HFFc6 (cell line): ENCODE measurements at places on chromosomes 5 and 9.

- DNase-seq, result peak; percentile 74
Measured at GRCh38 chr5:38809388-38810359, 36.1 kb upstream of the OSMR start.

DNA sequence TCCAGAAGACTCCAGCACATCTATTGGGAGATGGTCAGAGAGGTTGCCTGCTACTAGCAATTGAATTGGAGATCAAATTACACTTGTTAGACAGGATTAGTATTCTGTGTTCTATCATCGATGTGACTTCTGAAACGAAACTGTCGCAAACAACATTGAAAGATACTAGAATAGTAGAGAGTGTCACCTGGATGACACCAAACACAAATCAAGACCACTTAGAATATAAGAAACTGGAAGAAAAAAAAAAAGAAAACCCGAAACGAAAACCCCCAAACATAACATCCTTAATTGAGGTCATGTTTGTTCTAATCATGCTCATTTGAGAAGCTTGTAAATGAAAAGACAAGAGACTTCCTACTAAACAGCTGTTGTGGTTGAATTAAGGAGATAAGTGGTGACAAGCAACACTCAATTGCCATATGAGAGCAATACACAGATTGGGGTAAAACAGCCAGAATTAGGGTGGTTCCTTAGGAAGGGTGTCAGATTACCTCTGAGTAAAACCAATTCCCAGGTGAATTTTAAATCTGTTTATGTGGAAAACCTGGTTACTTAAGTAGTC lies 97.6 kb downstream of the BASP1 start:
- no peak for DNase-seq

GRCh38 chr5:50564558-50564957 lies 101.9 kb upstream of the PARP8 start:
- no peak for DNase-seq

DNA sequence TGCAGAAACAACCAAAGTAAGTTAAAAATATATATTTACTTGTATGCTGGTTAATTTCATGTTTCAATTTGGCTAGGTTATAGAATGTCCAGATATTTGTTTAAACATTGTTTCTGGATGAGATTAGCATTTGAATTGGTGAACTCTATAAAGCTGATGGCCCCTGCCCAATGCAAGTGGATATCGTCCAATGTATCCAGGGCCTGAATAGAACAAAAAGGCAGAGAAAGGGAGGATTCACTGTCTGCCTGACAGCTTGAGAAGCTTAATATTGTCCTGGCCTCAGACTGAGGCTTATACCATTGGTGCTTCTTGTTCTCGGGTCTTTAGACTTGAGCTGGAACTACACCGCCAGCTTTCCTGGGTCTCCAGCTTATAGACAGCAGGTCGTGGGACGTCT lies 446.7 kb upstream of the ACTBL2 start:
- DNase-seq, result no peak

DNA sequence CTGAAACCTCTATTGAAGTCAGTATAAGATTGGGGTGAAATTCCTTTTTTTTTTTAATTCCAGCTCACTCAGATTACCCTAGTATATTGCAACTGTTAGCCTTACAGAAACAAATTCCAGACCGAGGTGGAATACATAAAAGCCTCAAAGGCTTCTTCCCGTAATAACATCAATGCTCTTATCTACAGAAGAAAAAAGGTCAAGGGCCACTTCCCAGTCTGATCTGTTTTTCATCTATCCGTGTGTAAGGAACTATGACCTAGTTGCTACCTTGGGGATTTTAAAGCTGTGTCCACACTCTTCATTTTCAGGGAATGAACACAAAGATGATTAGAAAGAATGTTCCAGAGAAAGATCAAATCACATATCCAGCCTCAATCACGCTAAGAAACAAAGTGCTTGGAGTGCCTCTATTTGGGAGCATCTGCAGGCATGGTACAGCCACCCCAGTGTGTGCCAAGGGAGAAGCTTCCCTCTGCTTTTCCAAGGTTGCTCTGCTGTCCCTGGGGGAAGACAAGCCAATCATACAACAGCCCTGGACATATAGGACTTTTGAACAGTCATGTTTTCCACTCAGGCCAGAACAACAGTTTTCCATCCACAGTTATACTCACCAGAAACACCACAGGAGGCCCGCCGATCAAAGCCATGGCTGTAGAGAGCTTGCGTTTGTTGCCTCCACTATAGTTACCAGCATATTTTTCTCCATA lies 23.5 kb downstream of the NIPSNAP3B start:
- no peak for DNase-seq

GRCh38 chr5:2748179-2748860 lies 3.2 kb downstream of the IRX2 start:
- DNase-seq, result no peak

DNA sequence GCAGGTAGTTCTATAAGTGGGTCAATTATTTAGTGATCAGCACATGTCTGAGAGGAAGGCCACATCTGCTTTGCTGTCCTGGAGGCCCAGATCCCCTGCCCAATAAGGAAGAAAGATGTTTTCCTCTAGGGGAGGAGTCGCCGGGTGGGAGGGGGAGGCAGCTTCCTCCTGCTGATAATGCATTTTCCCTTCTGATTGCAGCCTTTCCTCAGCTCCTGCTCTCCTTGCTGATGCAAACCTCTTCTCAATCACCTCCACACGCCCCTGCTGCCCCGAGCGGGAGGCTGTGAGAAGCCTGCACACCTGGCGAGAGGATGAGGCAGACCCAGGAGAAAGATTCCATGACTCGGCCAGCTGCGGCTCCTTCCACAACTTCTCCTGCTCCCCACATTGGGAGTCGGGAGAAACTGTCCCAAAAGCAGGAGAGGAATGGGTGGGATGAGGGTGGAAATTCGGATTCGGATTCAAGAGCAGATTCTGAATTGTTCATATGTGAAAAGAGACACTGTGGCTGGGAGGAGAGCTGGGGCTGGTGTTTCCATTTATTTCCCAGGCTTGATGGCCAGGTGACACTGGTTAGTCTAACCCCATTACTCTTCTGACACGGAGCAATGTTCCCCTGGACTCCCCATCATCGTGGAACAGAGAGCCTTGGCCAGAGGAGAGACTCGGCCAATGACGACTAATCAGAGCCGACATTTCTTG lies 6.8 kb upstream of the NTNG2 start:
- no peak for DNase-seq

GRCh38 chr9:137427454-137428310 lies 4.5 kb downstream of the NOXA1 start:
- no peak for DNase-seq

GRCh38 chr5:54658010-54658409 lies 140.5 kb downstream of the SNX18 start:
- peak; percentile 87 for DNase-seq

DNA sequence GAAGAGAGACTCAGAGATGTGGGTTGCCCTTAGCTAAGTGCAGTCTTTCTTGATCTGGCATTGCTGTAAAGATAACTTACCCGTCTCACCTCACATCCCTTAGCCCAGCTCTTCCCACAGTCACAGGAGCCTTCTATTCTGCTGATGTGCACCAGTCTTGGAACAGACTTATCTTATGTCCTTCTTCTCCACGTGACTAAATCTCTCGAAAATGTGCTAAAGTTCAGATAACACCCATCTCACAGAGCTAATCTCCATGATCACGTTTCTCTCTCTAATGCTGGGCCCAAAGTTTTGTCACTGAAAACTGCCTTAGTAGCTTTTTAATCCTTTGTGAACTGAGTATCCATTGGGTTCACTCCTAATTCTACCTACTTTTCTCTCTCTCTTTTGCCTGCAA lies 16.7 kb downstream of the SLC36A1 start:
- no peak for DNase-seq
